ENCODE measurements at places on chromosomes 2 and 18.

DNA sequence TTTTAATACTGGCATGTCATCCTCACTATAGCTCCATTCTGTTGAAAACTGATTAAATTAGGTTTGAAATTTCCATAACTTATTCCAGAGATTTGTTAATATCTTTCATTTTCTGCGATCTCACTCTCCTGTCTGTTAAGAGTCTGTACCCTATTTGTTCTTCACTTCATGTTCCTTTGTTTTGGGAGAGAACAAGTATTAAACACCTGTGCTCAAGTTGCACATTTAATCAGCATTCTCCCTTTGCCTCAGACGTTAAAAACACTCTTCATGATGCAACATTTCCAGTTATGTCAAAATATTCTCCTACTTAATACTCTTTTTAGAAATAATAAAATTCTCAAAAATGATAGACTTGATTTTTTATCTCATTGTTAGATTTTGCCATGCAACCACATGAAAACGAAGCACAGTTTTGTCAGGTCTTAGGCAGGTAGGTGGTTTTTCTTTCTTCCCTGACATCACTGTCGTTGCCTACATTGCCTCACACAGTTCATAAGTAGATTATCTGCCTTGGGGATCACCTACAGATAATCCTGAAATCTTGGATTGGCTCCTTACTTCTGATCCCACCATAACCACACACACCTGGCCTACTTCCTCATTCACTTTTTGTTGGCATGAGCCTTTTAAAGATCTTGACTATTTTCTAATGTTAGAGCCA, 109.9 kb downstream of the GAREM1 start:
- no peak for DNase-seq

GRCh38 chr2:36451512-36451911, 95.9 kb downstream of the CRIM1 start:
- no peak for DNase-seq

- no peak for DNase-seq
Observed at GRCh38 chr2:235500761-235501672, 7.2 kb downstream of the AGAP1 start.

DNA sequence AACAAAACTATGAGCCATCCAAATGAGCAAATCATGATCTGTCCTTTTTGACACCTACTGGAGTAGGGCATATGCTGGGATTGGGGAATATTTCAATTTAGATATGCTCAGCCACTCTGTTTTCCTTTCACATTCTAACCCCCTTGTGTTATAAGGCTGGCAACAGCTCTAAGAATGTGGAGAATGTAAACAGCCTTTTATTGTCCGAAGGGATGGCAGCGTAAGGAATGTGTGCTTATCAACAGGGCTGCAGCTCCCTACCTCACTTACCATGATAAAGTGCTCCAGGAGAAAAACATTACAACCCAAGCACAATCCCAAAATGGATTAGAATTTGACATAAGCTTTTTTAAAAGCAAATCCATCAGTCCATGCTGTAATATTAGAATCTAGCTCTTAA, 2.2 kb downstream of the NXPH2 start:
- DNase-seq = no peak

- DNase-seq = no peak
Observed at GRCh38 chr2:96870626-96871255, 861 bp upstream of the SEMA4C start.

DNA sequence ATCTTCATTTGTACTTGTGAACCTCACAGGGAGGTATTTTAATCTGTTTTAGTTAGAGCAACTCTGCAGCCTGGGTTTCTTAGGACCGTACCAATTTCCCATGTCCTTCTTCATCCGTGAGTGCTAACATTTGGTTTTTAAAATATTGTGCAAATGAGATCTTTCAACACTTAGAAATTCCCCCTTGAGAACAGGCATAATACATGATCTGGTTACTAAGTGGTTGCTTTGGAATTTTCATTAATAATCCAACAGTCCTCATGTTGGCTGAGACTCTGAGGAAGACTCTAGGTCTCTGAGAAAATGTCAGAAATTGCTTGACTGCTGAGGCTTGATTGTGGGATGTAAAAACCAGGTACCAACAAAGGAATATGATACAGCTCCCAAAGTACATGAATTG, 125.6 kb upstream of the CDCA7 start:
- DNase-seq = no peak

- DNase-seq = no peak
Observed at GRCh38 chr2:187482796-187483195, 34.7 kb upstream of the CALCRL start.

DNA sequence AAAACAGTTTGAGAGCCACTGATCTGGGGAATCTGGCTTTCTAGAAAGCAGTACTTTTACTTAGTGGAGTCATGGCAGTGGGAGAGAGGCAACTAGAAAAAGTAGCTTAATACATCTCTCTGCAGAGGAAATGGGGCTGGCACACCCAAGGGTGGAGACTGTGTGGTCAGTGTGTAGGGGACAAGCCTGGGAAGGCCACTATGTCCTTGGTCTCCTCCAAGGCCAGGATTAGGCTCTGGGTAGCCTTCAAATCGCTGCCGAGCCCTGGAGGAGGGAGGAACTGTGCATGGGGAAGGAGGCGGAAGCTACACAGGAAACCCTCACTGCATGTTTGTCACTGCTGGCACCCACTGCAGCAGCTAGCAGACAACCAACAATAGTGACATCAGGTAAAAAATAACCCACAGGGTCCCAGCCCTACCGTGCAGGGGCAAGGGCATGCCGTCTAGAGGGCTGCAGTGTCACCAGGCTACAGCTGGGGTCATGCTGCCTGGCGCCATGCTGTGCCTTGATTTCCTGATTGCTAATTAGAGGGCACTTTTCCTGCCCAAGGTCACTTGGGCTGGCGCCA, 34.8 kb downstream of the LBH start:
- no peak for DNase-seq

GRCh38 chr2:145108361-145108778, 588.5 kb upstream of the ZEB2 start:
- no peak for DNase-seq

GRCh38 chr18:47842836-47843235, 87.6 kb downstream of the SMAD2 start:
- no peak for DNase-seq

DNA sequence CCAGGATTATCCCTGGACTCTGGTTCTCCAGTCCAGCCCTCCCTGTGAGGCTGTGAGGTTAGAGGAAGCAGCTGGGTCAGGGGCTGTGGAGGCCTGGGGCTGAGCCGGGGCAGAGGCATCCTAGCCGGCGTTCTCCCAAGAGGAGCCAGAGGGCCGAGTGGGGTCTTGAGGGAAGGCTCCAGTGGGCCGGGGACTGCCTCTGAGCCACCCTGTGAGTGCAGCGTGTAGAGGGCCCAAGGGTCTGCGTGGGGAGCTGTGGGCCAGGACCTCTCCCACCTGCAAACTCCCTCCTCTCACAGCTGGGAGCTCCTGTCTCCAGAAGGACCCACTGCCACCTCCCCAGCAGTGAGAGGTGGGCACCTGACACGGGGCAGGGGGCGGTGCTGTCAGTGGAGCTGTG, 41.0 kb downstream of the GLI2 start:
- no peak for DNase-seq

- DNase-seq = no peak
Observed at GRCh38 chr2:3475771-3476170, 43.6 kb downstream of the ADI1 start.

- DNase-seq = no peak
Observed at GRCh38 chr2:85741833-85742455, 11.8 kb upstream of the ATOH8 start.

GRCh38 chr2:31660812-31661335, 80.1 kb upstream of the SRD5A2 start:
- DNase-seq = no peak

DNA sequence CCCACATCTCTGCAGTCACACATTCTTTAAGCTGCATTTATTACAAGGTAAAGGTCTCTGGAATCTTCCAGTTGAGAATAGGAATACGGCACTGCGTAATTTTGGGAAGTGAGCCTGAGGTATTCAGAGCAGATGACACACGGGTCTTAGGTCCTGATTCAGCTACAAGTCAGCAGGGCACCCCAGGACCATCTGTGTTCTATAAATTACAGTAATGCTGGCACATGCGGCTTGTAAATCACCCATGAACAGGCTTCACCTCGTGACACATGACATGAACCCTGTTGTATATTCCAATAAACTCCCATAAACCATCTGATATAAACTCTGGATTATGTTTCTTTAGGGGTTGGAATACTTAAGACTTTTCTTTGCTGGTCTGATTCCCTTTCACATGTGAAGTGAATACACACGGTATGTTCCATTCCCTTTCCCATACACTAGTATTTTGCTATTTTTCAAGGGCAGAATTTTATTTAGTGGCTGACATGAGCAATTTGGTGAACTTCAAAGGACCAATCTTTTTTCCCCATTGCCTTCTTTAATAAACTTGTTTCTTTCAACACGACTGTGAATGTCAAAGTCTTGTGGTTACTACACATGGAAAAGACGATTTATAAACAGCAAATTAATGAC, 298.6 kb downstream of the MEIS1 start:
- DNase-seq = no peak

DNA sequence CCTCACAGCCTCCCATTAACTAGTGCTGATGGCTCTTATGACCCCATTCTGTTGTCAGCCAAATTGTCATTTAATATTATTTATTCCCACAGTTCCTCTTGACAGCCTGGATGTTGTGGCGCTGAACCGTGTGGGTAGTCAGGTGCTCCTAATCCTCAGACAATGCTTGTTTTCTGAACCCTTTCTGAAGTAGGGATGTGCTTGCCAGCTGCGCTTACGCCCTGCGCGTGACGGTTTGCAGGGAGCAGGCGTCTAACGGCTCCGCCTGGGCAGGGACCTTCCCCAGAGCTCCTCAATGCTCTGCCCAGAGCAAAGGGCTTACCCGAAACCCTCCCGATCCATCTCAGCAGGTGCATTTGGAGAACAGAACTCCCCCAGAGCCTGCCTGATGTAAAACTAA, 358.2 kb upstream of the MYT1L start:
- DNase-seq = no peak

DNA sequence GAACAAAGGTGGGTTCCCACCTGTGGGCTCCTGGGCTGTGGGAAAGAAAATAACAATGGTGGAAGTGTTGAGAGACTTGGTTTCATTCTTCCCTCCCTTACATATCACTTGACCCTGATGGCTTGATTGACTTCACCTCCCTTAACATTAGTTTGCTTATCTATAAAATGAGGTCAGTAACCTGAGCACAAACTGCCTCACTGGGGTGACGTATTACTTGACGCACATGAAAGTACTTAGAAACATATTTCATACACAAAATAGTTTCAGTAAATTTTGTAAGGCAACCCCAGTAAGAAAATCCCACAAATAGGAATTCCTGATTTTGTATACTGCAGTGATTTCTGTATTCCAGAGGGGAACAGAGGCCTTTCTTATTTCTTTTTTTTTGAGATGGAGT, 29.4 kb upstream of the LPIN2 start:
- DNase-seq = no peak

GRCh38 chr2:103669531-103669930, 907.7 kb downstream of the TMEM182 start:
- no peak for DNase-seq

- no peak for DNase-seq
Observed at GRCh38 chr2:25115902-25116301, 52.5 kb downstream of the POMC start.

DNA sequence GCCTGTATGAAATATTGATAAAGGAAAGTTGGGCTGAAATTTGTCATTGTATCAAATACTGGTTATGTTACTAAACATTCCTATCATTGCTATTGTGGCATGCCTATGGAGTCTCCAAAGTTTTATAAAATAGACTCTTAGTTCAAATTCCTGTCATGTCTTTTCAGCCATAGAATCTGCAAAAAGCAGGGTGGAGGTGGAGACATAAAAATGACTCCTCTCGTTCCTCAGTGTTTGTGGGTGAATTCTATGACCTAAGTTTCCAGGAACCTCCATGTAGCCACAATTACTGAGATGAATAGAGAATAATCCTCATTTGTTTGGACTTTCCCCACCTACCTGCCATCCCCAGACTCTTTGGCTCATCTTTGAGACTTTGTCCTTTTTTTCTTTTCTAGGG, 326.3 kb upstream of the ETAA1 start:
- DNase-seq = no peak

GRCh38 chr2:9287400-9288045, 80.9 kb downstream of the ASAP2 start:
- no peak for DNase-seq

DNA sequence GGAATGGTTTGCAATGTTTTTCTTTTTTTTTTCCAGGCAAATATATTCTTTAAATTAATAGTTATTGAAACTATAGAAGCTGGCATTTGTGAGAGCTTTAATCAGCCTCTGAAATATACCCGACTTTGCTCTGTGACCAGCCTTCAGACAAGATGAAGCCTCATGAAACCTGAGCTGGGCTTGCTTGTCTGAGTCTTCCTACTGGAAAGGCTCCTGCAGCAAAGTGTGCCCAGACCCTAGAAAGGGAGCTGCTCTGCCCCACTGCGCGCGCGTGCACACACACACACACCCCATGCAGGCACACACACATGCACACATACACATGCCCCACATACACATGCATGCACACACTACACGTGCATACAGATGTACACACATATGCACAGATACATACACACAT, 203.3 kb upstream of the NT5C1B start:
- no peak for DNase-seq

GRCh38 chr2:43152741-43153647, 73.4 kb downstream of the ZFP36L2 start:
- no peak for DNase-seq

GRCh38 chr2:81481242-81481993, 1176.9 kb upstream of the LRRTM1 start:
- DNase-seq = no peak

DNA sequence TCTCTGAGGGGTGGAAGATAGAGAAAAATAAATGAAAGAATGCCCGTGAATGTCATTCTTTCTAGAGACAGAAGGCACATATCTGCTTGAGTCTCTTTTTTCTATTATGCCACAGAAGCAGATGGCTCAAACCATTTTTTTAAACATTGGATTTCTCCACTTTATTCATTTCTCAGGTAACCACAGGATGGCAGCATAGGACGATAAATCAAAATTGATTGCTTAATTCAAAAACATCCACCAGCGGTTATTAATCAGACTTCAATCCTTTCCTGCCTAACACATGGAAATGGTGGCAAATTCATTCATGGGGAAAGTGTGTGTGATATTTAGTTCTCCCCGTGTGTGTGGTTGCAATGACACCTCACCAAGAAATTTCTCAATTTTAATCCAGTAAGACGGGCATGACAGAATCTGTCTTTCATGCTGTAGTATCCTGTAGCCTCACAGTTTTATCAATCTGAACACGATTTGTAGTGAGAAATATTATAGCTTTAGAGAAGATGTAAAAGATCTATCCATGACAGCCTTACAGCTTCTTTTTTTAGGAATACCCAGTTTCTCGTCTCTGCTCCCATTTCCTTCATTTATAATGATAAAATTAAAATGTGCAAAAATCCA, 72.2 kb downstream of the DSC3 start:
- DNase-seq = no peak

- DNase-seq = no peak
Observed at GRCh38 chr18:5309888-5310470, 14.5 kb upstream of the ZBTB14 start.

Measured in activated naive CD4-positive, alpha-beta T cell (primary cell).